GM23248 (cell line): ENCODE measurements at places on chromosomes 2 and 18. TPM values are rescaled to one million over a fixed set of nuclear protein-coding genes. Genes with fewer than 3 reads are reported as not detected.

The MYO3B gene
- polyA plus RNA-seq, result not detected in 2 replicates

DNA sequence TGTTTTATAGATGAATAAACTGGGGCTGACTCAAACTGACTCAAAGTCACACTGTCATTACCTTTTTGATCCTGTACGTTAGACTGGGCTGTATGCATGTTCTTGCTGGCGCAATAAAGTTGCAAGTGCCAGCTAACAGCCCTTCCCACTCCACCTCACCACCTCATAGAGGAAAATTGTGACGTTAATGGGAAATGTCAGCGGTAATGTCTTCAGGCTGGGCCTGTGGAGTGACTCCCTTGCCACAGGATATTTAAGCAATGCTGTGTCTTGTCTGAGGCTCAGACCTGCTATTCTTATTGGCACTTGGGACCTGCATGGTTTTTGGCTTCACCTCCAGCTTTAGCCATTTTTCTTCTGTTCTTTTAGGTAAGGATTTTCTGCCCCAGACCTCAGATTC, 25.2 kb upstream of the CASP10 start:
- no peaks in the 10 kb centered on the region for H3K27me3 ChIP-seq
- H3K36me3 ChIP-seq, result peaks cover 38% of the 10 kb centered on the region
- DNase-seq, result no peak
- H3K27ac ChIP-seq, result peak overlapping the region; percentile 22; the same call in 1 of the 2 replicates

DNA sequence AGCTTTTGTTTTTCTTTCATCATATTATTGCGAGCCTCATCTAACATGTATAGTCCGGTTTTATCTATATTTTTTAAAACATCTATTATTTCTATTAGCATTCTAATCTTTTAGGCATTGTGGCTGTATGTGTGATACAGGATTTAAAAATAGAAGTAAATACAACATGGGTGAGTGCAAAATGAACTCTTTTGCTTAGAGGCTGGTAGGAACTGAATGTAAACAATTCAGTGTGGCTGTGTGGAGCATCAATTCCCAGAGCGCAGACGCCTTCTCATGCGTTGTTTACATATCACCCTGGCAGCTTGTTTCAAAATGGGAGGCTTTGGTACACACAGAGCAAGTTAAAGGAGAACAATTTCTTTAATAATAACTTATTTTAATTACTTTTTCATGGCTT, 836 bp downstream of the DTNA start:
- H3K27ac ChIP-seq, result peak overlapping the region; percentile 96
- no peaks in the 10 kb centered on the region for H3K36me3 ChIP-seq
- DNase-seq, result peak; percentile 67
- peaks cover 47% of the 10 kb centered on the region for H3K4me1 ChIP-seq
- H3K4me3 ChIP-seq, result peak overlapping the region; percentile 68

- DNase-seq, result peak; percentile 77
- H3K36me3 ChIP-seq, result no peaks in the 10 kb centered on the region
- H3K4me1 ChIP-seq, result peaks cover 16% of the 10 kb centered on the region; the same call in 1 of the 2 replicates
- peak overlapping the region; percentile 63 for H3K27ac ChIP-seq
- no peaks in the 10 kb centered on the region for H3K27me3 ChIP-seq
Measured at GRCh38 chr2:152336119-152336853, 1.3 kb downstream of the FMNL2 start.

DNA sequence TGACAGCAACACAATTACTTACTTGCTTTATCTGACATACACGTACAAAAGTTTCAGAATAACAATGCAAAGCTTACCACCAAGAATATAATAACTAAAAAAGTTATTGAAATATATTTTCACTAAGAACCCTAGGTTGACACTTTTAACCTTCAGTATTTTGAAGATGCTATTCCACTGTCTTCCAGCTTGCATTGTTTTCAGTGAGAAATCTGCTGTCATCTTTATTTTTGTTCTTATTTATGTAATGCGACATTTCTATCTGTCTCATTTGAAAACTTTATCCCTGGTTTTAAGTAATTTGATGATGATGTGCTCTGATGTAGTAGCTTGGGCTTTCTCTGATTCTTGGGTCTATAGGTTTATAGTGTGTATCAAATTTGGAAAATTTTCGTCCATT, 165.0 kb upstream of the SMIM21 start:
- no peak overlapping the region for H3K4me3 ChIP-seq
- no peaks in the 10 kb centered on the region for H3K4me1 ChIP-seq
- peak; percentile 5 for DNase-seq
- H3K36me3 ChIP-seq, result no peaks in the 10 kb centered on the region
- H3K27me3 ChIP-seq, result no peaks in the 10 kb centered on the region
- H3K27ac ChIP-seq, result no peak overlapping the region

DNA sequence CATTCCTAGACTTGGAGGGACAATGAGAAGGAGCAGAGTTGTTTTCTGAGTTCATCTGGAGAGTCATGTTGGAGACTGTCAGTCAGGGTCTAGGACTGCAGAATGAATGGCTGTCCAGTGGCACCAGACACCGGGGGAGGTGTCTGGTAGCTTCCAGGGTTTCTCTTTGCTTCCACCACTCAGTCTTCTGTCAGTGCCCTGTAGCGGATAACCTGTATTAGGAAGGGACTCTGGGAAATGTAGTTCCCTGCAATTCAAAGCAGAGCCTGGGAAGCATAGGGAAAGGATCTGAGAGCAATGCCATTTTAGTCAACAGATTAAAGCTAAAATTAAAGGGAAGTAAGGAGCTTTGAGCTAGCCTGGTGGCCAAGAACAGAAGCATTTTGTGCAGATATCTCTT, 257.9 kb downstream of the THSD7B start:
- H3K27ac ChIP-seq, result no peak overlapping the region
- DNase-seq, result no peak
- no peaks in the 10 kb centered on the region for H3K27me3 ChIP-seq
- no peak overlapping the region for H3K4me3 ChIP-seq
- H3K4me1 ChIP-seq, result no peaks in the 10 kb centered on the region

GRCh38 chr2:171630812-171631626, 56.2 kb upstream of the DYNC1I2 start:
- DNase-seq, result no peak
- H3K4me1 ChIP-seq, result no peaks in the 10 kb centered on the region
- H3K36me3 ChIP-seq, result no peaks in the 10 kb centered on the region

The CAVIN2 gene
- 5.2 and 6.1 TPM in 2 replicates for polyA plus RNA-seq

- no peak overlapping the region for H3K27ac ChIP-seq
- DNase-seq, result no peak
- no peak overlapping the region for H3K4me3 ChIP-seq
- no peaks in the 10 kb centered on the region for H3K36me3 ChIP-seq
Measured at GRCh38 chr2:44736270-44736942, 205.1 kb upstream of the SIX3 start.

GRCh38 chr2:142734770-142735169, 142.7 kb upstream of the KYNU start:
- no peaks in the 10 kb centered on the region for H3K4me1 ChIP-seq
- no peaks in the 10 kb centered on the region for H3K27me3 ChIP-seq
- DNase-seq, result no peak

GRCh38 chr2:206642075-206643025, at the start of gene FAM237A:
Gene FAM237A (plus strand): TSS chr2:206642487. CDS start chr2:206644237, 1,750 bp downstream.
- no peak within 1 kb of the TSS for H3K4me3 ChIP-seq
- no peak within 1 kb of the TSS for H3K27ac ChIP-seq
- no peaks in the 10 kb centered on the region; the same call in 1 of the 2 replicates for H3K27me3 ChIP-seq
- peak; percentile 74 for DNase-seq
- no peaks in the 10 kb centered on the region for H3K36me3 ChIP-seq

- peak; percentile 65 for DNase-seq
- peaks cover 25% of the 10 kb centered on the region for H3K36me3 ChIP-seq
- peak overlapping the region; percentile 15; the same call in 1 of the 2 replicates for H3K27ac ChIP-seq
- H3K4me1 ChIP-seq, result peaks cover 26% of the 10 kb centered on the region
- H3K27me3 ChIP-seq, result no peaks in the 10 kb centered on the region
Measured at GRCh38 chr2:201471732-201472393, 20.3 kb downstream of the STRADB start.

- no peak overlapping the region for H3K4me3 ChIP-seq
- no peaks in the 10 kb centered on the region; the same call in 1 of the 2 replicates for H3K36me3 ChIP-seq
- peak; percentile 11 for DNase-seq
- no peak overlapping the region for H3K27ac ChIP-seq
Measured at GRCh38 chr2:213001297-213001910, 150.0 kb downstream of the IKZF2 start.

The CKAP2L gene
- 9.0 and 10.9 TPM in 2 replicates for polyA plus RNA-seq

DNA sequence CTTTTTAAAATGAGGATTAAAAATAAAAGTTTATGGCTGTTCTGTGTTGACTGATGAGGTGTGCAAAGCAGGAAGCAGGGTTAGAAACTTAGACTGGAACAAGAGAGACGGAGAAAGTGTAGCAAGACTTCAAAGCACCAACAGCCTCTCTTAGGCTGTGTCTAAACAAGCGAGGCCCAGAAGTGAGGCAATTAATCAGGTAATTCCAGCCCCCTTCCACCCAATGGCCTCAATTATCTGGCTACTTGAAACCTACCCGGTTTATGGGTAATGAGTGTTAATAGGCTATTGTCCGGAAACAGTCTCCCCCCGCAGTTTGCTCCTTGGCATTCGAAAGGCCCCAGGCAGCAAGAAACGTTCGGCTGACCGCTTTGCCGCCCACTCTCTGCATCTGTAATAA, 171.7 kb upstream of the MYCN start:
- no peaks in the 10 kb centered on the region for H3K27me3 ChIP-seq
- DNase-seq, result no peak
- no peak overlapping the region for H3K27ac ChIP-seq
- H3K4me3 ChIP-seq, result no peak overlapping the region
- no peaks in the 10 kb centered on the region for H3K4me1 ChIP-seq

GRCh38 chr2:166593403-166593802, 99.4 kb upstream of the SCN7A start:
- no peak overlapping the region for H3K4me3 ChIP-seq
- H3K27me3 ChIP-seq, result no peaks in the 10 kb centered on the region
- peak overlapping the region; percentile 24; the same call in 1 of the 2 replicates for H3K27ac ChIP-seq
- peak; percentile 84 for DNase-seq
- H3K4me1 ChIP-seq, result peaks cover 23% of the 10 kb centered on the region

The ALPP gene
- polyA plus RNA-seq, result not detected in 2 replicates

DNA sequence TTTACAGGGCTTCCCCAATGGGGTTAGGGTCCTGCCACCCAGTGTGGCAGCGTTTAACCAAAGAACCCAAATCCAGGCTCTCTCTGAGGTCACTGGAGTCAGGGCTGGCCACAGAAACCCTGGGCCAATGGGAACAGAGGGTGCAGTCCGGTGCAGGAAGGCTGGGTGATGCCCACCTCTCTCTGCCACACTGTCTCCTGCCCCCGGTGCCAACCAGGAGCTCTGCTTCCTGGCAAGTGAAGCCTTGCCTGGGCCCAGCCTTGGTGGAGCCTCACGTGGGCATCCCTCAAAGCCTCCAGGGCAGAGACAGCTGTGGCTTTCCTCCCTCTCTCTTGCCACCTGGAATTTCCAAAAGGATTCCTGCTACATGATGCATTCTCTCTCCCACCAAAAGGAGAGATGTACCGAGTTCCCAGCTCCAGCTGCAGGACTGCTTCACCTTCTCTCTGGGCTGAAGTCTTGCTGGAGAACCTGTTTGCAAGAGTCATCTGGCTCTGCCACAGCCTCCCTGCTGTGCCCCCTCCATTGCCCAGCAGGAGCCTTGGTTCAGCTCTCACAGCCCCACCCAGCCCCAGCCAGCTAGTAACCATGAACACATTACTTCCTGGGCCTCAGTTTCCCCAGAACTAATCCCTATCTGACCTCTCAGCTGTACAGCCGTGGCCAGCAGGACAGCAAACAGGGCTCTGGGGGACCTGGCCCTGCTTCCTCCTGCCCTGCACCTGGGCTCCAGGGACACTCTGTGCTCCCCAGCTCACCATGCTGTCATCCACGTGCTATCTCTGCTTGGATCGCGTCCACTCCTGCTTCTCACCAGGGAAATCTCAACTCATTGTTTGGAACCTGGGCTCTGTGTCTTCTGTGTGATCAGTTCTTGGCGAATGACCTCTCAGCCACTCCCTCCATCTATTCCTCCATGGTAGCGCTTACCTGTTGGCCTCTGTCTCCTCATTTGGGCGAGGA, 43.4 kb downstream of the KCNF1 start:
- no peak for DNase-seq
- H3K4me1 ChIP-seq, result peaks cover 16% of the 10 kb centered on the region
- no peak overlapping the region for H3K27ac ChIP-seq
- 0 out of 2 replicates have a peak, but pooled peaks cover 4% of the 10 kb centered on the region for H3K27me3 ChIP-seq
- no peak overlapping the region for H3K4me3 ChIP-seq
- H3K36me3 ChIP-seq, result no peaks in the 10 kb centered on the region

- H3K27ac ChIP-seq, result no peak overlapping the region
- no peak for DNase-seq
- no peak overlapping the region for H3K4me3 ChIP-seq
- no peaks in the 10 kb centered on the region for H3K36me3 ChIP-seq
Measured at GRCh38 chr18:35278969-35279368, 11.1 kb downstream of the ZSCAN30 start.

DNA sequence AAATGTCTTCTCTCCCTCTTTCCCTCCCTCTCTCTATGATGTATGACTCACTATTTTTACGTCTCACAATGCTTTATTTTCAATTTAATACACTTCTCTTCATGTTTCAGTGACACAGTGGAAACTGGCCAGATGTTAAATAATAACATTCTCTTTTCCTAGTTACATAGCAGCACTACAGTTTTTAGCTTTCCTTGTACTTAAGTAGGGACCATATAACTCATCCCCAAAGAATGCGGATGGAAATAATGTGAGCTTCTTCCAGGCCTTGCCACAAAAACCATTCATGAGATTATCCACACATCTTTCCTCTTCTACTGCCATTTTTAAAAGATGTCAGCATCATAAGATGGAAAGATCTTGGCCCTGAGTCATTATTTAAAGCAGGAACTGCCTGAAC, 789.4 kb downstream of the LRP1B start:
- peak; percentile 59 for DNase-seq
- no peaks in the 10 kb centered on the region for H3K4me1 ChIP-seq
- H3K36me3 ChIP-seq, result no peaks in the 10 kb centered on the region
- no peak overlapping the region for H3K27ac ChIP-seq
- H3K27me3 ChIP-seq, result no peaks in the 10 kb centered on the region
- no peak overlapping the region for H3K4me3 ChIP-seq
